ENCODE measurements at places on chromosomes 11 and 22.

DNA sequence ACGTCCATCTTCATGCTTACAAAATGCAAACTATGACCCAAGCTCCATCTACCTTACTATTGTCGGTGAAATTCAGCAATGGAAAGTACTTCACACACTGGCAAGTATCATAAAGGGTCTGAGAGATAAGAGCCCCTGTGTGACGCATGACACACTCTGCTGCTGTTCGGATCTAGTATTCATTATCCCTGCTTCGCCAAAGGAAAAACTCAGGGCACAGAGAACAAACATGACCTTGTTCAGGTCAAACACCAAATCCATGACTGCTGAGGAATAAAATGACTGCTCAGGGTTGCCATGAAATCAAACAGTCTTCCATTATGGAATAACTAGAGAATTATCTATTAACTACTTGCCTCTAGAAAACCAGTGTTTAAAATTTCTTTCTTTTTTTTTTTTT is 73.0 kb downstream of the MICAL3 start:
- no peak for DNase-seq

GRCh38 chr11:8087185-8087584 is 6.2 kb downstream of the TUB start:
- DNase-seq = no peak

DNA sequence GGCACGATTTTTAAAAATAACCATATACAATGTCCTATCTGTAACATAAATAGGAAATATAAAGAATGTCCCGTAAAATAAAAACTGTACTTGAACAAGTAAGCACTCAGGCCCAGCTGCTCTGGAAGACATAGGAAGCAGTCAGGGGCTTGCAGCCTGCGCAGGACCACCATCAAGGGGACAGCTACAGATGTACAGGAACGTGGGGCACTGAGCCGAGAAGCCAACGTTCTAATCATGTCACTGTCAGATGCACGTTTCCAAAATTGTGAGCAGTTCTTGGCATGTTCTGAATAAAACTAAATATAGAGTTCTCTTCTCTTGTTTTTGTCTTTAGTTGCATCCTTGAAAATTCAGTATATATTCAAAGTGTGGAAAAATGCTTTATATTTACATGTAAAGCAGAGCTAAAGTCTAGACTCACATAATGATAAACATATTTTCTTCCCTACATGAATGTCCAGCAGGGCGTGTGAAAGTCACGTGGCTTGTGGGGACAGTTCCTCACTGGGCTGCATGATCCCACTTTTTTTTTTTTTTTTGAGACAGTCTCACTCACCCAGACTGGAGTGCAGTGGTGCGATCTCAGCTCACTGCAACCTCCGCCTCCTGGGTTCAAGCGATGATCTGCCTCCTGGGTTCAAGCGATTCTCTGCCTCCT is 28.4 kb upstream of the TSPAN18 start:
- DNase-seq = no peak

- DNase-seq = no peak
Measured at GRCh38 chr11:72228844-72229231, 4.3 kb downstream of the INPPL1 start.

DNA sequence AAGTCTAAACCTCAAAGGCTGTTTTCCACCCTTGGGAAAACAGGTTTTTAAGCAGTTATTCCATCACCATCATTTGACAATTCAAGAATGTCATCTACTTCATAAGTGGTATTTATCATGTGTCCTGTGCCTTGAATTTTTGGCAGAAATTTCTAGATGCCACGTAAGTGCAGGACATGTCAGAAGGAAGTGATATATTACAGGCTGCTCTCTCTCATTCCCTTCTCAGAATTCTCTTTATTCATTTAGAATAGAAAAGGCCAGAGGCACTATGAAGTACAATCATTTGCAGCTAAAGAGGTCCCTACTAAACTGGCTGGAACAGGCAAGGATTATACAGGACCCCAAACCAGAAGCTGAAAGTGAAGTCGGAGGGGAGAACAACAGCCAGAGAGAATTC is 11.9 kb downstream of the RBFOX2 start:
- DNase-seq = no peak

- no peak for DNase-seq
Measured at GRCh38 chr11:134287561-134287960, 11.4 kb downstream of the GLB1L3 start.

- DNase-seq = no peak
Measured at GRCh38 chr11:113894421-113894996, 10.1 kb upstream of the HTR3B start.

DNA sequence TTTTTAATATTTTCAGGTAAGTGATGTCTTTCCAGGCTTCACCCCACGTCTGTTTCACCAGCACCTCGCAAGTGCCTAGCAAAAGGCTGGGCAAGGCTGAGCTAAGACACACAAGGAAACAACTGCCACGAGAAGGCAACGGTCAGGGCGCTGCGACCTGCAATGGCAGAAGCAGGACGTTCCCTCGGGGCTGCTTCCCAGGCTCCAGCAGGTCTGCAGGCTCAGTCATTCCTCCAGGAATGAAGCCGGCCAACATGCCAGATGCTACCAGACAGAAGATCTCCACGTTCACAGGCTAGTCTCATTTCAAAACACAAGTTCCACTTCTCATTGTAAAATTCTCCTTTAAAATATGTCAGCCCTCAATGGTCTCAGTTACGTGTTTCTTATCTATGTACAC is 45.5 kb downstream of the CELSR1 start:
- DNase-seq = no peak
